Adrenal gland (tissue), 19 donors: ENCODE measurements at places on chromosomes 4 and X.

DNA sequence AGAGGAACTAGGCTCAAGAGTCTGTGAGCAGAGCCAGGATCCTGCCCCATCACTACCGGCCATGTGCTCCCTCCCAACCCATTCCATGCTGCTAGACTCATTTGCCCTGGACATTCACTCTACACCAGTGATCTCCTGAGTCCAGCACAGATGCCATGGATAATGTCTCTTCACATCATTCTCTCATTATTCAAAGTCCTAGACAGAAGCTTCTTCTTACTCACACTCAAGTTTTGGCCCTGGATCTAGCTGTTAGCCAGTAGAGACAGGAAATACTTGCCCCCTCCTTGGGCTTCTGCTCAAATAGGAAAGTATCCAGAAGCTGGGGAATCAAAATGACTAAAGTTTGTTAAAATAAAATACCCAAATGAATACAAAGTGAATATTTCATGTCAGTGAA lies 266.8 kb upstream of the LDB2 start:
- no peak for DNase-seq

DNA sequence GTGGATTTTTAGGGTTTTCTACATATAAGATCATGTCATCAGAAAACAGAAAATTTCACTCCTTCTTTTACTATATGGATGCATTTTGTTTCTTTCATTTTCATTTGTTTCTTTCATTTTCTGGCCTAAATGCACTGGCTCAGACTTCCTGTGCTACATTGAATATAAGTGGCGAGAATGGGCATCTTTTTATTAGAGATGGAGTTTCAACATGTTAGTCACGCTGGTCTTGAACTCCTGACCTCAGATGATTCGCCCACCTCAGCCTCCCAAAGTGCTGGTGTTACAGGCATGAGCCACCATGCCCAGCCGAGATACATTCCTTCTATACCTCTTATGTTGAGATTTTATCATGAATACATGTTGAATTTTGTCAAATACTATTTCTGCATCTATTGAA lies 61.8 kb downstream of the BRWD3 start:
- DNase-seq = no peak

GRCh38 chrX:16883487-16883804 lies 13.3 kb upstream of the RBBP7 start:
- no peak for DNase-seq

- DNase-seq = no peak
Measured at GRCh38 chr4:168569066-168569930, 72.4 kb downstream of the PALLD start.

DNA sequence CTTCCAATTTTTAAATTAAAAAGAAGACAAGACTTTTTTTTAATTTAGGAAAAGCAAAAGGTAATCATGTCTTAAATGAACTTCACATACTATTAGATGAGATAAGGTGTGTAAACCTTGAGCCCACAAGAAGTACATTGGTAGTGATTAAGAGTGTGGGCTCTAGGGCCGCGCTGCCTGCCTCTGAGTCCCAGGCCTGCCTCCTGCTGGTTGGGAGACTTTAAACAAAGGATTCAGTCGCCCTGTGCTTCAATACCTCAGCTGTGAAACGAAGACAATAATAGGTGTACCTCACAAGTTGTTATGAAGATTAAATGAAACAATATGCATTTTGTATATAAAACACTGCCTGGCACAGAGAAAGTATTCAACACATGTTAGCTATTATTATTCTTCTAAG lies 95.9 kb upstream of the MYOZ2 start:
- DNase-seq = no peak

- no peak for DNase-seq
Measured at GRCh38 chr4:187075514-187075913, 351.9 kb upstream of the FAT1 start.

DNA sequence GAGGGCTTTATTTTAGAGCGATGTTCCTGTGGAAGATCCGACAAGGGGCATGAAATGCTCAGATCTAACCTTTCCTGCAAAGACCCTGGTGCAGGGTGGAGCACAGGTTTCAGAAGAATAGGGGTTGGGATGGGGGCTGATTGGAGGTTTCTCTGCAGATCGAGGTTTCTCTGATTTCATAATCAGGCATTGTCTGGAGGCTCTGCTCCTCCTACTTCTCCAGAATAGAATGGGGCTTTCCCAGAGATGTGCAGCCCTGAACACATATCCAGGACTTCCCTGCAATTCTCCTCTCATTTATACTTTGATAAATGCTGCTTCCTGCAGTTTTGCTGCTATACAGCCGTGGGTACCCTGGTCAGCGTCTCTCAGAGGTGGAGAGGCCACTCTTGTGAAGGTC lies 397.6 kb upstream of the BOD1L1 start:
- no peak for DNase-seq

DNA sequence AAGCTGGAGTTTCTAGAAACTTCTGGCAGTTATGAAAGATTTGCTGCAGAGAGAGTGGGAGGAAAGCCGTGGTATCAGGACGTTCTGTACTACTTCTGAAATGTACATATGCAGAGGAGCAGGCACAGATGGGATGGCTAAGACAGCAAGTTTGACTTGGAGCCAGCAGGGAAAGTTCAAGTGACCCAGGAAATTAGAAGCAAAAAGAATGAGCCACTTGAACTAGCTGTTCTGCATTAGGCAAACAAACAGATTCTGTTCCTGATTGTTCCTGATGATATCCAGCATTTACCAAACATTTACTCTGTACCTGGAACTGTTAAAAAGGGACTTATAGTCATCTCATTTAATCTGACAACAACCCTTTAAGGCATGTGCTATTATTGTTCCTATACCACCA lies 41.4 kb upstream of the CXCL13 start:
- DNase-seq = peak; percentile 15

- DNase-seq = no peak
Measured at GRCh38 chr4:948936-949300, 16.7 kb downstream of the TMEM175 start.

- DNase-seq = no peak
Measured at GRCh38 chr4:60809486-60809800, 390.7 kb upstream of the ADGRL3 start.

GRCh38 chr4:82499738-82500434 lies 61.9 kb downstream of the TMEM150C start:
- DNase-seq = no peak

DNA sequence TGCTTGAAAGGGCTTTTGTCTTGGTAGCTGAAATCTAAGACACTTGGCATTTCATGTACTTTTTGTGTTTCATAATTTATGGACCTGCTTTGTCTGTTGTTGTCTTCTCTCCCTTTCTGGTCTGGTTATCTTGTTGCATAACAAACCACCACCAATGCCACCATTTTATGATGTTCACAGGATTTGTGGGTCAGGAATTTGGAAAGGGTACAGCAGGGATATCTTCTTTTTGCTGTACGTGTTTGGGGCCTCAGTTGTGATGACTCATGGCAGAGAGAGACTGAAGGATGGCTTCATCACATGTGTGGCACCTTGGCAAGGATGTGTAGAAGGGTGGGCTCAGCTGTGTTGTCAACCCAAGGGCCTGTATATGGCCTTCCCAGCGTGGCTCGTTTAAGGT lies 35.2 kb downstream of the KDM6A start:
- peak; percentile 35 for DNase-seq

- DNase-seq = no peak
Measured at GRCh38 chr4:156291317-156291716, 337.7 kb upstream of the CTSO start.

DNA sequence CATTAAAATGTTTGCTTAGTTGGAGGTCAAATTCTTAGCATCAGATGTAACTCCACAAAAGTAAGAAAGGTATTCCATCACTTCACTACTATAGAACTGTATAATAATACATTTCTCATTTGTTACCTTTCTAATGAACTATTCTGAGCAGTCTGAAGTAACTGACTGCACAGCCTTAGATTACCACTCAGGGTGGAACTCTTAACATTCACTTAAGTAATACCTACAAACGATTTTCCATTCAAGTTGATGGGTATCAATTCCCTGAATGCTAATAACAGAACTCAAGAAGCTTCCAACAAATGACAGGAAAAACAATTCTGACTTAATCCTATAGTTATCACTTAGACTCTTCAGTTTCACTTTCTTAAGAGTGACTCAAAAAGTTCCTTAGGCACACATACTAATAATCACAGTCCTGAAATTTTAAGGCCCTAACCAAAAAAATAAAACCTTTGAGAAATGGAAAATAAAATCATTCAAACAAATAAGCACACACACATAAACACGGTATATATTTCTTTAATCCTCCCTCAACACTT lies 20.9 kb downstream of the HNRNPD start:
- no peak for DNase-seq

DNA sequence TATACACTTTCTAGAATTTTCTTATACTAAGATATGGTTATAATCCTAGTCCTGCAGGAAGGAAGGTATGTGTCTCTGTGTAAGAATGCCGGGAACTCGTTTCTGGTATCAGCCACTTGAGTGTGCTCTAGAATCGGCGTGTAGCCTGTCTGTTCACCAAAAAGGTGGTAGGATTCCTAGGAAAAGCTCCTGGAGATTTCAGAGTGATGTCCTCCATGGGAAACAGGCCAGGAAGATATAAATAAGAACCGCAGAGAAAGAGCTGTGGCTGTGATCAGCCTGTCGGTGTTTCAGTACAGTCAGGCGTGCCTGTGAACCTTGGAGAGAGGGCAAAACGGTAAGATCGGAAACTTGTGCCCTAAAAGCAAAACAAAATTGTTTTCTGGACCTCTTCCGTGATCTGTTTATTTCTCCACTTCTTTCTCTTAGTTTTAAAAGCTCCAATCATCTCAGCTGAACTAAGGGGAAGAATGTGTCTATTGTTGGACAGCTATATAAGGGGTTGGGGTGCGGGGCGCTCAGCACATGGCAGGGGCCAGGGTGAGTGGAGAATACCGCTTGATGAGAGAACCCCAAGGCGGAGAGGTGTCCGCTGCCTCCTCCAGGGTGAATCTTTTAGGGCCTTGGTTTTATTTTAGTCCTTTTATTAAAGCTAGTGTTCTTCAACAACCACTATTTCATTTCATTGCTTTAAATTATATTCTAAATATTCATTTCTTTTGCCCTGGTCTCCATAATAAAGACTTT lies 303.8 kb upstream of the TENM3 start:
- DNase-seq = no peak

- no peak for DNase-seq
Measured at GRCh38 chr4:59869559-59869958, 1330.6 kb upstream of the ADGRL3 start.

- no peak for DNase-seq
Measured at GRCh38 chr4:128359422-128359821, 71.8 kb upstream of the PGRMC2 start.

- DNase-seq = no peak
Measured at GRCh38 chr4:47624031-47624441, 139.0 kb downstream of the ATP10D start.

- no peak for DNase-seq
Measured at GRCh38 chrX:54509400-54509799, 13.4 kb upstream of the FGD1 start.

- no peak for DNase-seq
Measured at GRCh38 chr4:48785302-48785701, 5.2 kb upstream of the FRYL start.

GRCh38 chrX:52576946-52577345 lies 60.1 kb upstream of the XAGE1B start:
- no peak for DNase-seq

- no peak for DNase-seq
Measured at GRCh38 chr4:140153419-140153717, 616 bp downstream of the MAML3 start.

- no peak for DNase-seq
Measured at GRCh38 chr4:87015416-87015815, 80.6 kb downstream of the AFF1 start.
